ENCODE measurements at places on chromosomes 3 and 15. TPM values are rescaled to one million over a fixed set of nuclear protein-coding genes. Genes with fewer than 3 reads are reported as not detected.

DNA sequence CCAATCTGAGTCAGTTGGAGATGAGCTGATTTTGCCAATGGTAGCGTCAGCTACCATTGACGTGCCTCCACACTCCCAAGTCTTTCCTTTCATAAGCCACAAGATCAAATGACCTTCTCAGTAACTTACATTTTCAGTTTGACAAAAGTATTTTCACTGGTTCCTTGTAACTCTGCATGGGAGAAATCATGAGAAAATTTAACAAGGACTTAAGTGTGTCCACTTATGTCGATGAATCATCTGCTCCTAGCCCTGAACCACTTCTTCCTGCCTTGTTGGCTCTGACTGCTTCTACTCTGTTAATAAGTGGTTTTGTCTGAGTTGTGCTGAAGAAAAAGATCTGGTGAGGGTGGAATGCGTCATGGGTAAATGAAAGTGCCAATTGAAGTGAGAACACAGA, 101.2 kb downstream of the NFKBIZ start:
- no peaks in the 10 kb centered on the region for H3K27me3 ChIP-seq
- H3K36me3 ChIP-seq, result no peaks in the 10 kb centered on the region
- no peak overlapping the region for H3K27ac ChIP-seq

- H3K27me3 ChIP-seq, result no peaks in the 10 kb centered on the region
- no peaks in the 10 kb centered on the region for H3K36me3 ChIP-seq
- no peaks in the 10 kb centered on the region for H3K4me1 ChIP-seq
- no peak overlapping the region for H3K27ac ChIP-seq
- DNase-seq, result no peak
These were observed 22.1 kb upstream of the CHRM5 start for GRCh38 chr15:33946152-33946551.

The TLR9 gene
- total RNA-seq, result 21.0 TPM

DNA sequence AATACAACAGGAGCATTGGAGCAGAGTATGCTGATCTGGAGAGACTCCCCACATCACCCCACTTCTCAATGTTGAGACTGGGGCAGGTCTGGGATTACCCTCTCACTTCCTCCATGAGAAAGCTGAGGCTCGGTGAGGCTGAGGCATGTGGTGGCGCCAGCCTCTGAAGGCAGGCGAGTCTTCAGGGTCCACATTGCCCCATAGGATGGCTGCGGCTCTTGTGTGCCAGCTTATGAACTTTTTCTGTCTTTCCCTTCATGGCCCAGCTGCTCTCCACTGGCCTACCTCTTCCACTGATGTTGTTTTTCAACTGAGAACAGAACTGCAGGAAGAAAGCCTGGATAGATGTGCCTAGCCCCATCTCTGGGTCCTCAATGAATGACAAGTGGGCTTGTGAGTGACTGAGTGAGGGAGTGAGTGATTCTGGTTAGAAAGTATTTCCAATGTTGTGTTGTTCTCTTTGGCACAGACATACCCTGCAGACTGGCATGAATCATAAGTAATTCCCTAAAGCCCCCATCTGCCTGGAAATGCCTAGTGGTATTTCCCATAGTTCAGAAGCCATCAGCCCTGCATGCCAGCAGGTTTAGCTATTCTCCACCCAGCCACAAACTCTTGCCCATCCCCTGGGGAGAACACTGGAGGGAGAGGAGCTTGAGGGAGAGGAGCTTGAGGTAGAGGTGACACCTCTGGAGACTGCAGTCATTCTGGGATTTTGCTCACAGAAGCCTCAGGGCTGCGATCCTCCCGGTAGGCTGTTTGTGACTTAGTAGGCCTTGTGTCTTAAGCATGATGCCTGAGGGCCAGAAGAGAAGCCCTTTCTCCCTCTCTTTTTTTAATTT, 56.9 kb downstream of the AMOTL2 start:
- no peak overlapping the region for H3K4me3 ChIP-seq
- no peaks in the 10 kb centered on the region for H3K36me3 ChIP-seq
- no peak for DNase-seq
- H3K4me1 ChIP-seq, result no peaks in the 10 kb centered on the region
- H3K27me3 ChIP-seq, result peaks cover 5% of the 10 kb centered on the region

The PLXND1 gene
- 74.4 TPM for total RNA-seq

The C3orf49 gene
- not detected for total RNA-seq

GRCh38 chr3:15283702-15284101, 48.7 kb downstream of the SH3BP5 start:
- DNase-seq, result no peak
- H3K4me1 ChIP-seq, result peaks cover 81% of the 10 kb centered on the region
- peak overlapping the region; percentile 25 for H3K27ac ChIP-seq
- H3K27me3 ChIP-seq, result no peaks in the 10 kb centered on the region
- peaks cover under 1% of the 10 kb centered on the region for H3K36me3 ChIP-seq
- H3K4me3 ChIP-seq, result no peak overlapping the region

The SAMMSON gene
- total RNA-seq, result not detected

DNA sequence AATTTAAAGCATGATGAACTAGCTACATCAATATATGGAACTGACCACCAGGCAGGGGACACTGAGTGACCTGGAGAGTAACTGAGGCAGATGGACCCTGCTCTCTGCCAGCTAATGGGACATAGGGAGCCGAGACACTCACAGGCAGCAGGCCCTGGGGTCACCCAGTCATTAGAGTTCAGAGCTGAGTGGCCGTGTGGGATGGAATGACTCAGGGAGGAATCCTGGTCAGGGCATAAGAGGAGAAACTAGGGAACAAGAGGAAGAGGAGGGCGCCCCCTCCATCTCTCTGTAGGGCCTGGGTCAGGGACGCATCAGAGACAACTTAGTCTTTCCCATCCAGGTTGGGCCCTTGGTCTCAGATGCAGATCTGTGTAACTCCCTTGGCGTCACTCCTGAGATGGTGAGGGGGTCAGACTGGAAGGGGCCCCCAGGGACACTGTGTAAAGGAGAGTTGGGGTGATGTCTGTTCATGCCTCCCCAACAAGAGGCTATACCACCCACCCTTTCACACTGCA, 39.8 kb downstream of the CCDC12 start:
- no peak overlapping the region for H3K4me3 ChIP-seq
- H3K27me3 ChIP-seq, result no peaks in the 10 kb centered on the region
- H3K27ac ChIP-seq, result no peak overlapping the region
- no peak for DNase-seq

- H3K27me3 ChIP-seq, result peaks cover 5% of the 10 kb centered on the region
- H3K4me1 ChIP-seq, result no peaks in the 10 kb centered on the region
- H3K4me3 ChIP-seq, result no peak overlapping the region
- no peak overlapping the region for H3K27ac ChIP-seq
- no peaks in the 10 kb centered on the region for H3K36me3 ChIP-seq
- no peak for DNase-seq
These were observed 225.5 kb downstream of the RORA start for GRCh38 chr15:61003437-61004218.

GRCh38 chr15:69951898-69952555, 145.7 kb downstream of the TLE3 start:
- H3K27ac ChIP-seq, result no peak overlapping the region
- no peaks in the 10 kb centered on the region for H3K27me3 ChIP-seq
- H3K4me1 ChIP-seq, result no peaks in the 10 kb centered on the region
- DNase-seq, result no peak

DNA sequence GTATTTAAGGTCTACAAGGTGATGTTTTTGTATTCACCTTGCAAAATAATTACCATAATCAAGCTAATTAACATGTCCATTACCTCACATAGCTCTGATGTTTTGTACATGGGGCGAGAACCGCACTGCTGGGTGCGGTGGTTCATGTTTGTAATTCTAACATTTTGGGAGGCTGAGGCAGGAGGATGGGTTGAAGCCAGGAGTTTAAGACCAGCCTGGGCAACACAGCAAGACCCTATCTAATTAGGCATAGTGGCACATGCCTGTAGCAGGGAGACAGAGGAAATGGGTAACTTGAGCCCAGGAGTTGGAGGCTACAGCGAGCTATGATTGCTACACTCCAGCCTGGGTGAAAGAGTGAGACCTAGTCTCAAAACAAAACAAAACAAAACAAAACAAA, 248.2 kb upstream of the NSMCE3 start:
- no peaks in the 10 kb centered on the region for H3K36me3 ChIP-seq
- H3K27me3 ChIP-seq, result no peaks in the 10 kb centered on the region
- no peak overlapping the region for H3K27ac ChIP-seq
- DNase-seq, result no peak
- H3K4me1 ChIP-seq, result no peaks in the 10 kb centered on the region

GRCh38 chr3:116691041-116691440, 18.5 kb upstream of the TUSC7 start:
- no peaks in the 10 kb centered on the region for H3K36me3 ChIP-seq
- DNase-seq, result no peak
- no peak overlapping the region for H3K27ac ChIP-seq
- H3K27me3 ChIP-seq, result no peaks in the 10 kb centered on the region

- H3K4me1 ChIP-seq, result no peaks in the 10 kb centered on the region
- H3K36me3 ChIP-seq, result no peaks in the 10 kb centered on the region
- DNase-seq, result no peak
- no peaks in the 10 kb centered on the region for H3K27me3 ChIP-seq
These were observed 891.9 kb upstream of the CADM2 start for GRCh38 chr3:84066915-84067314.

GRCh38 chr15:92962914-92963313, 62.8 kb downstream of the CHD2 start:
- H3K36me3 ChIP-seq, result peaks cover 21% of the 10 kb centered on the region
- no peaks in the 10 kb centered on the region for H3K27me3 ChIP-seq
- no peak overlapping the region for H3K4me3 ChIP-seq
- no peak overlapping the region for H3K27ac ChIP-seq
- DNase-seq, result no peak

The NR1I2 gene
- 0.73 TPM for total RNA-seq

DNA sequence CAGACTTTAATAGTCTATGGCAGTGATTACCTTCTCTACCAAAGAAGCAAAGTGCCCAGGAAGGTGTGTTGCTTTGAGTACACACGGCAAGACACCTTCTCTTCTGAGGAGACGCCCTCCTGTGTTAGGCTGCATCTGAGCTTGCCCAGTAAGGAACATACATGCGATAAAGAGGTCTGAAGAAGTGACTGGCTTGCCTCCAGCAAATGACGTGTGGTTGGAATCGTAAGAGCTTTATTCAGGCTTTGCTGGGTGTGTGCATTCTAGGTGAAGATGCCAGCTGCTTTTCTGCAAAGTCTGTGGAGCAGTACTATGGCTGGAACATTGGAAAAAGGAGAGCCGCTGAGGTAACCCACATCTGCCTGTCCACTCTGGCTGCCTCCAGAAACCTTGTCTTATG, 22.4 kb downstream of the MAP6D1 start:
- H3K27ac ChIP-seq, result no peak overlapping the region
- no peaks in the 10 kb centered on the region for H3K4me1 ChIP-seq
- H3K4me3 ChIP-seq, result no peak overlapping the region

- no peaks in the 10 kb centered on the region for H3K4me1 ChIP-seq
- H3K36me3 ChIP-seq, result peaks cover 93% of the 10 kb centered on the region
- no peak overlapping the region for H3K4me3 ChIP-seq
- DNase-seq, result no peak
- no peak overlapping the region for H3K27ac ChIP-seq
- no peaks in the 10 kb centered on the region for H3K27me3 ChIP-seq
These were observed 10.7 kb downstream of the ZXDC start for GRCh38 chr3:126464997-126465396.

GRCh38 chr3:40691452-40691861, 166.7 kb downstream of the ZNF621 start:
- no peak overlapping the region for H3K27ac ChIP-seq
- no peaks in the 10 kb centered on the region for H3K36me3 ChIP-seq
- no peaks in the 10 kb centered on the region for H3K4me1 ChIP-seq
- no peaks in the 10 kb centered on the region for H3K27me3 ChIP-seq
- H3K4me3 ChIP-seq, result no peak overlapping the region

DNA sequence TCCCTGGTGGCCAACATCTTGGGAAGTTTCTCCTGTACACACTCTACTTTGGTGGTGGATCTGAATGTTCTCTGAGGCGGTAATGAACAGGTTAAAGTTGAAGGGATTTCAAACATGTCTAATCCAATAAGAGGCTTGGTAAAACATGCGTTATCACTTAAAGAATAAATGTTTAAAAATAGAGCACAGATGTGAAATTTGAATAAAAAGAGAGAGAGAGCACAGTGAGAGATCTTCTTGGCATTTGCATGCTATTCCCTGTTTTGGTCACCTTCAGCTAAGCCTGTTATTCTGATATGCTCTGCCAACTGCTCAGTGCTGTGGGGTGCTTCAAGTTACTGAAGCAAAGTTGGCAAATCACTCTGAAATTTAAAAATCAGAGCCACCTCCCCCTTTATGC, 237.7 kb upstream of the WNT5A start:
- no peak overlapping the region for H3K27ac ChIP-seq
- no peak for DNase-seq
- H3K27me3 ChIP-seq, result no peaks in the 10 kb centered on the region

GRCh38 chr3:58880182-58880581, 169.6 kb downstream of the CFAP20DC start:
- no peaks in the 10 kb centered on the region for H3K4me1 ChIP-seq
- H3K4me3 ChIP-seq, result no peak overlapping the region
- no peaks in the 10 kb centered on the region for H3K36me3 ChIP-seq

The PTX3 gene
- 0.36 TPM for total RNA-seq

The ZKSCAN7 gene
- total RNA-seq, result 8.0 TPM

GRCh38 chr15:91854639-91854990, 1.1 kb downstream of the SLCO3A1 start:
- peak overlapping the region; percentile 42 for H3K4me3 ChIP-seq
- peak; percentile 31 for DNase-seq
- peaks cover 62% of the 10 kb centered on the region for H3K27me3 ChIP-seq

GRCh38 chr3:13535905-13536304, 13.0 kb upstream of the FBLN2 start:
- no peaks in the 10 kb centered on the region for H3K4me1 ChIP-seq
- no peak overlapping the region for H3K4me3 ChIP-seq
- H3K36me3 ChIP-seq, result no peaks in the 10 kb centered on the region
- DNase-seq, result no peak
